ENCODE measurements at places on chromosomes 12 and 14.

- no peak for DNase-seq
These were observed 8.6 kb downstream of the EDDM3A start for GRCh38 chr14:20754308-20754707.

DNA sequence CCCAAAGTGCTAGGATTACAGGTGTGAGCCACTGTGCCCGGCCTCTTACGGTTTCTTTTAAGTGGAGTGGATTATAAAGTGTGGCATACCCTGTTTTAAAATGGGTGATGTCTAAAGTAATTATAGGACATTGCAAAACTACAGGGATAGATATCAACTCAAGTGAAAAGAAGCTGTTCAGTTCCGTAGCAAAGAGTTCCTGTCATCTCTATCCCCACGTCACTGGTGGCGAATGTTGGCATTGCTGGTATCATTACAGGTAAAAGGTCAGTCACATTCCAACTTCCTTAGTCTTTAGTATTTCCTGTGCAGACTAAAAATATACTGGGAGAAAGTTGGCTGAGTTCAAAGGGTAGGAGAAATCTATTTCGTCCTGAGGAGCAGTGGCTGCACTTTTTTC is 95.6 kb upstream of the SLC38A2 start:
- DNase-seq, result no peak

DNA sequence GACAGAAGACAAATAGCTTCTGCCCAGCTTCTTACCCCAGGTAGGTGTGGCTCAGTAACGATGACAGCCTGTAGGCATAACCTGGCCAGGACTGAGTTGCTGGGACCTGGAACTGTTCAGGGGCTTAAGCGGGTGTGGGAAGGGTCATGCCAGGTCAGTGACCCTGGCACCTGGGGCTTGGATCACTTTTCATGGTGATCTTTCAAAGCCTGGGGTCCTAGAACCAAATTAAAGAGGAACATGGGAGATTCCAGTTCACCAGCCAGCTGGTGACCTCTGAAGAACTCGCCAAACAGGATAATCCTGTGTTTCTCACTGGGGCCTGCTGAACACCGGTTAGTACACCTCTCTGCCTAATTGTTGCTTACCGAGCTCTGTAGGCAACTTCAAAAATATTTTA is 102.6 kb upstream of the LMNTD1 start:
- no peak for DNase-seq

DNA sequence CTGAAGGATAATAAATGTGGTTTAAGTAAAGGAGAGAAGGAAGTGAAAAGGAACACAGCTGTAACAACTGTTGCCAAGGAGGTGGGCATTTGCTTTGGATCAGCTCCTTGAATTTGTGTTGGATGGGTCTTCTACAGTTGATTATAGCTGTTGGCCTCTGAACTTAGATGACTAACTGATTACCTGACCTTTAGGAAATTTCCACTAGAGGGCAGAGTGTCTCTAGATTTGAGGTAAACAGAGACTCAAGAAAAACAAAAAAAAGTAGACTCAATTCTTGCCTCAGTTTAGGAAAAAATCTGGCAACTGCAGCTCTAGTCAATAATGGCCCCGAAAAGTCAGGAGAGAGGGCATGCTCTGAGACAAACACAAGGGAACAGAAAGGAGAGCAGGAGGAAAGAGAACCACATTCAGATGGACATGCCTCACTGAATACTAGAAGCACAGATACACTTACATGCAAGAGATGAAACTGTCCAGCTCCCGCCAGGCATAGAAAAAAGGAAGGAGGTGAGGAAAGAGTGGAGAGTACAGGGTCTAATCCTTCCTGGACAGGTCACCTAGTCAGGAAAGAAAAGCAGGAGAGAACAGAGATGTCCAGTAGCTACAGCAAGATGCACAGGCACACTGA is 20.6 kb downstream of the COX14 start:
- no peak for DNase-seq

GRCh38 chr12:10042167-10042566 is 11.7 kb downstream of the CLEC9A start:
- no peak for DNase-seq

- peak; percentile 49 for DNase-seq
These were observed 28.2 kb upstream of the SMUG1 start for GRCh38 chr12:54216797-54217661.

- no peak for DNase-seq
These were observed 10.9 kb downstream of the TCHP start for GRCh38 chr12:109910969-109911348.

DNA sequence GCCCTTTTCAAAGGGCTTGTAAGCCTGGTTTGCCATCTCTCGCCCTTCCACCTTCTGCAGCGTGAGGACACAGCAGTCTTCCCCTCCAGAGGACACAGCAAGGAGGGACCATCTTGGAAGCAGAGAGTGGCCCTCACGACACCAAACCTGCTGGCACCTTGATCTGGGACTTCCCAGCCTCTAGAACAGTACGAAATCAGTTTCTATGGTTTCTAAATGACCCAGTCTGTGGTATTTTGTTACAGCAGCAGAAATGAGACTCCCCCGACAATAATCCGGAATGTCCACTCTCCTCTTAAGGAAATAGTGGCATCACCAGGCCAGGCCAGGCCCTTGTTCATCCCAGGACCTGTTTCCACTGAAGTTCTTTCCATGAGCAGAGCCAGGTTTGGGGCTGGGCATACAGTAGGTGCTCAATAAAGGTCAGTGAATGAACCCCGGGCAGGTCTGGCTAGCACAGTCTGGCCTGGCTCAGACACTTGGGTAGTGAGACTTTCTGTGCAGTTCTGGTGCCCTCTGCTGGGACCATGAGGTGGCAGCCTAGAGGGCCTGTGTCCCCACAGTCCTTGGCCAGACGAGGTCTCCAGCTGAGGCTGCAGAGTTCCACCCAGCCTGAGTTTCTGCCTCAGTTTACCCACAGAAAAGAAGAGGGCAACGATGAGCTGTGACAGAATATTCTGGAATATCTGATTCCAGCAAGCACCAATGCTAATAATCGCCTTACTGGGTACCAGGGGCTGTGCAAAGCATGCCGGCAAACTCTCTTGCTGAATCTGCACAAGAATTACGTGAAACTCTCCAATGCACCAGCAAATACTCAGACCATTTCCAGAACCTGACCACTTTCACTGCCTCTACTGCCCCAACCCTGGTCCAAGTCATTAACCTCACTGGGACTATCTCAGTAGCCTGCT is 14.0 kb downstream of the ABCB9 start:
- DNase-seq, result peak; percentile 56

All from stimulated activated CD8-positive, alpha-beta memory T cell treated with anti-CD3 and anti-CD28 coated beads, Interleukin-15, amount 100 ng/mL, for 1 hour (primary cell).